ENCODE measurements at places on chromosomes 12 and 14.

DNA sequence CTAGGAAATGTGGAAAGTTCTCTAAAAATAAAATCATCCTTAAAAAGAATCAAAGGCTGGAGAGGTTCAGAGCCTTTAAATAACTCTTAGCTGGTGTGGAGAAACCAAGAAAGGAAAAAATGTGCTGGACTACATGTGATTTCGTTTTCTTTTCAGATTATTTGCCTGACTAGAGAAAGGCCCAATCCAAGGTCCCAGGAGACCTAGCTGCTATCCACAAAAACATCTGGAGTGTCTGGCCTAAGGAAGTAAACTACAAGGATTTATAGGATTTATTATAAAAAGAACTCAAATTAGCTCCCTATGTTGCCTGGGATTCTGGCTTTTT, 774 bp upstream of the TMEM30B start:
- no peak for DNase-seq

DNA sequence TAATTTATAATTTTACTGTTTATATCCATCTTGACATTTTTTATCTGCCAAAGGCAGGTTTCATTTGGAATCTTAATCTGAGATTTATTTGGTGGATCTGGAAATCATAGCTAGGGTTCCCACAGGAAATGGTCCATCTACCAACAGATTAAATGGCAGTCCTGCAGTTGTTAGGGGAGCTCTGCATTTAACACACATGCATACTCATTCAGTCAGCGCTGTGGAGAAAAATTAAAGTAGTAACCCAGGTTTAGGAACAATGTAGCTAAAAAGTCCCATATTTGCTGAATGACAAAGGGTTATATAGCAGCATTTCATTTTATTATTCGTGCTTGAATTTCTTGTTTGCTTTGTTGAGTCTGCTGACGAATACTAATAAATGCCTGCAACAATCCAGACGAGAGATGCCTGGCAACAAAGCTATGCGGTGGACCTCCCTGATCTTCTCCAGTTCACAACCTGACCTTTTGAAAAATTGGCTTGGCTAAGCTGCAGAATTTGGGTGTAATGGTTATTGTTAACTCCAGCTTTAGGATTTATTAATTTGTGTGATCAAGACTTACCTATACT, 59.8 kb downstream of the MIPOL1 start:
- no peak for DNase-seq

- DNase-seq, result peak; percentile 27
Measured at GRCh38 chr14:101233808-101234207, 327.5 kb upstream of the DIO3 start.

GRCh38 chr14:37709419-37710195, 114.2 kb downstream of the TTC6 start:
- no peak for DNase-seq

DNA sequence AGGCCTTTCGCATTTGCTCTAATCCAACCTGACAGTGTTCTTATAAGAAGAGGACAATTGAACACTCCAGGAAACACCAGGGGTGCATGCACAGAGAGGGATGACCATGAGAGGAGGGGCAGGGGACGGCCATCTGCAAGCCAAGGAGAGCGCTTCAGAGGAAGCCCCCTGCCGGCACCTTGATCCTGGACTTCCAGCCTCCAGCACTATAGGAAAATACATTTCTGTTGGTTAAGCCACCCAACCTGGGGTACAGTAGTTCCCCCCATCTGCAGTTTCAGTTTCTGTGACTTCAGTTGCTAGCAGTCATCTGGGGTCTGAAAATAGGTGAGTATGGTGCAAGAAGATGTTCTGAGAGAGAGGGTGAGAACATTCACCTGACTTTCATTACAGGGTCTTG, 64.7 kb downstream of the CLMN start:
- DNase-seq, result no peak

GRCh38 chr12:46944088-46944487, 118.3 kb upstream of the SLC38A4 start:
- DNase-seq, result no peak

DNA sequence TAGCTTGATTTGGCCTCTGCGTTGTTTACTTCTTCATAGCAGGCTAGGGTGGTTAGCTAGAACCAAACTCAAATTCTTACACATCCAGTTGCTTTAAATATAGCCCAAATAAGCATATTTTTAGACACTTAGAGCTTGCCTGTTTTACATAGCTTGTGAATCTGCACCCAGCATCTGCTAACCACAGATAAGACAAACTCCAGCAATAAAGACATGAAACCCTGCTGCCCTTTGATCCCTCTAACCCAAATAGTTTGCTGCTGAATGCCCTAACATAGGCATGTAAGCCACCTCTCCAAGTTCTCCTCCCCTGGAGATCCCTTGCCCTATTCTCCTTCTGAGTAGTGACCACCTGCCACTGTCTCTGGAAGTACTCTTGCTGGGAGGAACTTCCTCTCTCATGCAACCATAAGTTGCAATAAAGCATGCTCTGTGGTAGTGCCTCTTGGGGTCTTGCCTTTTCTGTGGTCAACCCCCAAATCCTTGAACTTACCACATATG, 185.6 kb downstream of the TMEM117 start:
- no peak for DNase-seq

DNA sequence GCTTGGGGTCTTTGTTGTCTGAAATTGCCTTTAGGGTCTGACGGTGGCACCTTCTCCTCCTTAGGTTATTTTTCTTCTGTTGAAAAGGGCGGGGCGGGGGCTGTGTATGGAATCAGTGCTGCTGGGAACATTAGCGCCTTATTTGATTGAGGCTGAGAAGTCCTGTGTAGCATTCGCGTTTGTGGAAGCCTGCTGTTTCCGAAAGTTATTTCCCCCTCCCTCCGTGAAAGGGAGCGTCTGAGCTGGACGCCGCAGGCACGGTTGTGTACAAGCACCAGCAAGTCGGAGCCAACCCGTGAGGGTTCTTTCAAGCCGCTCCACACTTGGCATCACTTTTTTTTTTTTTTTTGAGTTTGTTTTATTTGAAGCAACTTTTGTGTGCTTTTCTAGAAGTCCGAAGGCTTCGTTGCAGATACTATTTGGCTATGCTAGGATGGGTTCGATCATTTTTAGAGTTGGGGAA, 1.1 kb downstream of the SYNE2 start:
- DNase-seq, result no peak

GRCh38 chr12:50621399-50622300, 116.9 kb downstream of the DIP2B start:
- DNase-seq, result no peak

GRCh38 chr12:52156757-52157565, 34.9 kb downstream of the KRT80 start:
- peak; percentile 43 for DNase-seq

- no peak for DNase-seq
Measured at GRCh38 chr12:80156306-80156705, 57.0 kb downstream of the OTOGL start.

DNA sequence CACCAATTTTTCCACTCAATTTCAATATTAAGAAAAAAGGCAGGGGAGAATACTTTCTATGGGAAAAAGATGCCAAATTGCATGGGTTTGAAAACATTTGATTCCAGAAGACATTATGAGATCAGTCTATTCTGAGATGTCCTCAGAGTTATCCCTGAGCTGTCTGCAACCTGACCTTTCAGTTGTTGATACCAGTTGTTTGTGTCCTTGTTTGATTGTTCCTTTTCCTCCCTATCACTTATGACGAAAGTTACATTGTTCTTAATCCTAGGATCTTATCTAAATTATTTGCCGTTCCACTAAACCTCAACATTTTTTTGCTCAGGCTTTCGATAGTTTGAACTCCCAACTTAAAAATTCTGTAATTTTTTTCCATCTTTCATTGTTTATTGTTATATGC, 336.3 kb upstream of the NOVA1 start:
- DNase-seq, result no peak
